ENCODE measurements at places on chromosomes 12 and 14.

DNA sequence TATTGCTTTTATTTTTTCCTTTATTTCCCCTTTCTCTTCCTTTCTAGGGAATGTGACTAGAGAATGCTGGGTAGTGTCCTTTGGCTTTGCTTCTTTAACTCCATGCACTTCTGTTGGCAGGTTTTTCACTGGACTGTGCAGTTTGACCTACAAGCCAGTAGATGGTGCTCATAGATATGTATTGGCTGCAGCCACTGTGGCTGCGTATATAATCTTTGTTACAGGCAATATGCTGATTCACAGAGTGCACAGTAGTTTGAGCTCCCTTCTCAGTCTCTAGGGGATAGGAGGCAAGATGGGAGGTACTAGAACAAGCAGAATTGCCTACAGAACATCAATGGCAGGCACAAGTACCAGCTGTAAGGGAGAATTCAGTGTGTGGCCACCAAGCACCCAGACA is 503.5 kb downstream of the LRFN5 start:
- no peak for DNase-seq

- no peak for DNase-seq
These were observed 933.1 kb upstream of the FBXO33 start for GRCh38 chr14:40365305-40365704.

DNA sequence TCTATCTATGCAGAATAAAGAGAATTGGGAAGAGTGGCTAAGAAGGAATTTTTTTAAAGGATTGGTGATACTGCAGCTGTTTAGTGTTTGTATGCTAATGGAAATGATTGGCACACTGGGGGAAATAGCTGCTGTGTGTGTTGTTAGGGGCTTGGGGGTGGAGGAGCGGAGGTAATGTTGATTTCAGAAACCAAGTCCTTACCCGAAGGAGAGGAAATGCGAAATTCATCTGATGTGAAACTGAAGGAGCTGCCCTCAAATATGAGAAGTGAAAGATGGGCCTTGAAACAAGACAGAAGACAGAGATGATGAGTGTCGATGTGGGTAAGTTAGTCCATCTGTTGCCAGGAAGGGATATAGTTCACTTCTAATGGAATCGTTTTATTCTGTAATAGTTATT is 21.2 kb upstream of the RNASE12 start:
- no peak for DNase-seq

DNA sequence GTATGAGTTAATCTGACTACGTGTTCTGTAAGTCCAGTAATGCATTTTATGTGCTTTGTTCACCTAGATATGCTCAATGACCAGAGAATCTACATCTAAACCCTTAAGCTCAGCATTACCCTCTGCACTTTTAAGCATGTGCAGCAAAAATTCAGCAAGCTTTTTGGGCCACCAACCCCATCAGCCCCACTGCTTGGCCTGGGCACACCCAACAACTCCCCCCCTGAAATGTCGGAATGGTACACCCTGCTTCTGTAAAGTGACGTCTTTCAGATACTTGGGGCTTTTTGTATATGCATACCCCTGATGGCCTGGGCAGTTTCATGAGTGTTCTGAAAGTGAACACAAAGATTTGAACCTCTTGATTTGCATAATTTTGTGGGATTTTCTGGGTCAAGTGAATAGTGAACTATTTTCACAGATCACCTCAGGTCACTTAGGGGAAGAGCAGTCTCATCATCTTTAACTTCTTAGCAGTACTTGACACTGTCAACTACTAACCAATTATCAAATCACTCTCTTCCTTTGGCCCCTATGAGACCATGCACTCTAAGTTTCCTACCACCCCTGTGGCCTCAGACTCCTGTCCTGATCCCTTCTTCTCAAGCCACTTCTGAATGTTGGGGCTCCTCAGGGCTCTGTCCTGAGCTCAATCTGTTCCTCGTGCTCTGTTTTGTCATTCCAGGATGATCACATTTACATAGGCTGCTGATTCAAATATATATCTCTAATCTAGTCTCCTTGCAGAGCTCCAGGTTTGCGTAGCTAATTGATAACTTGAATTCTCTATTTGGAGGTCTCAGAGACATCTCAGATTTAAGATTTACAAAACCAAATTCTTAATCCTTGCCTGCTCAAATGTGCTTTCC is 36.3 kb upstream of the PPM1A start:
- no peak for DNase-seq

DNA sequence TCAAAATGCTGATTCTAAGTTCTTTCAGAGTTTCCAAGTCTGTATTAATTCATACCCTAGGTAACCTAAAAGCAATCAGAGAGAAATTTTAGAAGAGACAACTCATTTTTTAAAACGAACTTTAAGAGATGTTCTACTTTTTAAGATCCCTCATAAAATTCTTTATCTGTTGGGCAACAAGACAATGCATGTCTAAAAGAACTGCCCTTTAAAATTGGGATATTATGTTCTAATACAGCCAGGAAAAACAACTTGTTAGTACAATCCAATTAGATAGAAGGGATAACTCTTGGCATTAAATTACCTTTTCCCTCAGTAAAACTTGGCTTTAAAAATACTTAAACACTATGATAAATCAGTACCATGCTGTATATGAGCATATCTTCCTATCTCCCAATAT is 15.6 kb downstream of the DICER1 start:
- no peak for DNase-seq

DNA sequence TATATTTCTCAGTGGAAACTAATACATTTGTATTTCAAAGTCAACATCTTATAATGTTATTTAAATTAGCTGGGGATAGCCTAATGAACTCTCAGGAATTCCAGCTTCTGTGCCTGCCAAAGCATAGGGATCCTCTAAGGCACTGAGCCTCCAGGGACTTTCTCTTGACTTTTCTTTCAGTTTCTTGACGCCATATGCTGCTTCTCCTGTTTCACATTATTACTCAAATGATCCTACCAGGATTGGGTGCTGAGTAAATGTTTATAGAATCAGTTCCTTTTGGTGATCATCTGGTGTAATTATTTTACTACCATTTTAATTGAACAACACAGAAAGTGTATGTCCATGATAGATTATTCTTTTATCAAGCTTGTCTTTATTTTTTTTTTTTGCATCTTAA is 7.9 kb downstream of the METTL25 start:
- no peak for DNase-seq

DNA sequence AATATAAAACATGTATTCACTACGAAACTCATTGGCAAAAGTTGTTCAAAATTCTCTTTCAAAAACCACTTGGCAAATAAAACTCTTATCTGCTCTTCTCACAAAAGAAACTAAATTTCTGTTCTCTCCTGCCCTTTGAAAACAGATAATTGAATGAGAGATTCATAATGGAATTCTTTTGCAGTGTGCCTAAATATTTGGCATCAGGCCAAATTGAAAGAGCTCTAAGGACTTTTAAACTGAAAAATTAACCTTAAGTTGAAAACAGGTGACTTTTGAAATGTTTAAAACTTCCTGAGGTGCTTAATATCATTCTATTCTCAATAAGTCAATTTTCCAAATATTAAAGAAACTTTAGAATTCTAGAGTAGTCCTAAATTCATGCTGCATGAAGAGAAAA is 136.4 kb downstream of the FSCB start:
- no peak for DNase-seq

- no peak for DNase-seq
These were observed 3.0 kb downstream of the ZBTB1 start for GRCh38 chr14:64507376-64508156.

GRCh38 chr14:29805415-29806123 is 122.1 kb downstream of the PRKD1 start:
- no peak for DNase-seq

- DNase-seq = no peak
These were observed 27.8 kb downstream of the KLHDC1 start for GRCh38 chr14:49720744-49721143.

DNA sequence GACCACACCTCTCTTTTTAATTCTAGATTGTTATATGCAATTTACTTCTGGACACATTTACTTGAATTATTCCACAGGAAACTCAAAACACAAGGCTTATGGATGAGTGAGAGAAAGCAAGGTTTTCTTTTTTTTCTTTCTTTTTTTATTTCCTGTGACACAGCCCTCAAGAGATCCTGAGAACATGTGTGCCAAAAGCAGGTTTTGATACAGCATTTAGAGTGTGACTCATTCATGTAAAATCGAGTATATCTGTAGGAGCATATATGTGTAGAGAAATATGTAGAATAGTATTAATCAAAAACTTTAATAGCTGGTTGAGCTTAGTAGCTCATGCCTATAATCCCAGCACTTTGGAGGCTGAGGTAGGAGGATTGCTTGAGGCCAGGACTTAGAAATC is 4.4 kb upstream of the MAX start:
- DNase-seq = no peak

DNA sequence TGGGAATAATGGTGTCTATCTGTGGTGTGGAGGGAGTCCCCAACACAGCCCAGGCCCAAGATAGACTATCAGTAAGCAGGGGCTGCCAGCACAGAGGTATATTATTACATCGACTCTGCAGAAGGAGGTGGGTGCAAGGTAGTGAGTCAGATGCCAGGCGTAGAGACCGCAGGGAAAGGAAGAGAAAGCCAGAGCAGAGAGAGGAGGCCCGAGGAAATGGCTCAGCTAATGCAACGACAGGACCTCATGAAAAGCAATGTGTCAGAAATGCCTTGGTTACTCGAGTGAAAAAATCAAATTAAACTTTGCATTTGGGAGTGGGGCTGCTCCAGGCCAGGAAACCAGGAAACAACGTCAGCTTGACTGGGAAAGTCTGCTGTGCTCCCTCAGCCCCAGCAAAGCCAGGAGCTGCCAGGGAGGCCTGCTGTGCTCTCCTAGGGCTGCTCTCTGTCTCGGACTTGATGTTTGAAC is 173.2 kb downstream of the SUDS3 start:
- DNase-seq = no peak

- DNase-seq = no peak
These were observed 338.0 kb upstream of the FLRT2 start for GRCh38 chr14:85191986-85192385.

DNA sequence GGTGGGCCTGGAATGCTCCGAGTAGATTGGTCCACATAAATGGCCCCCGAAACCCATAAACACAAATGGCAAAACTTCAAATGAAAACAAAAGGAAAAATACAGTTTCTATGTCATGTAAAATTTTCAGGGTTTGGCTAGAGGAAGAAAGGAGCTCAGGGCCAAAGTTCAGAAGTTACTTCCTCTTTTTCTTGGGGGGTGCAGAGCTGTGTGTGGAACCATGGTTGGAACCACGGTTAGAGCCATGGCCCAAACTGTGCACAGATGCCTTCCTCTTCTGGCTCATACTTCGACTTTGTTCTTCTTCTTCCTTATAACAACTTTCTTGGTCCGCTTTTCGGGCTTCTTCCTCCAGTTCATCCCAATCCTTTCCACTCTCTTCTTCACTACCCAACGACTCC is 51.7 kb downstream of the MGST1 start:
- no peak for DNase-seq

- peak; percentile 70 for DNase-seq
These were observed 12.9 kb downstream of the SPRYD3 start for GRCh38 chr12:53065975-53066931.
